ENCODE measurements at places on chromosomes 2 and 18.

GRCh38 chr2:184599054-184599871 lies 934 bp downstream of the ZNF804A start:
- DNase-seq, result no peak

DNA sequence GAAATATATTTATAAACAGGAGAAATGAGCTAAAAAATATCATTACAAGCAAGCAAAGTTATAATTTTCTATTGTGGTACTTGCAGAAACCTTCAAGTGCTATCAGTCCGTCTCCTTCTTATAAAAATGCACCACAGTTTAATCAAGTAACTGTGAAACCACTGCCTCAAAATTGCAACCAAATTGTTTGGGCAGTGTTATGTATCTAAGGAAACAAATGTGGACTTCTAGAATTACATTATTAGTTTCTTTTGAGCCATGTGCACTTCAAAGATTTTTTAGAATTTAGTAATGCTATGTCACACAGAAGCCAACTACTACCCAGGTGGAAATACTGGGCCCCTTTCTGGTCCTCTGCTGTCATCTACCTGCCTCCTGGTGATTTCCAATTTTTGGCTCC lies 495.6 kb downstream of the NYAP2 start:
- DNase-seq, result no peak

- no peak for DNase-seq
Observed at GRCh38 chr2:151945186-151945585, 117.0 kb upstream of the ARL5A start.

GRCh38 chr2:142140434-142140845 lies 9.6 kb upstream of the LRP1B start:
- DNase-seq, result no peak

- no peak for DNase-seq
Observed at GRCh38 chr2:68141875-68142274, 15.8 kb upstream of the PNO1 start.
